Ovary (tissue), 10 donors: ENCODE measurements at places on chromosomes 1 and 21. TPM values are rescaled to one million over a fixed set of nuclear protein-coding genes. Genes with fewer than 3 reads are reported as not detected.

GRCh38 chr1:18384059-18384458 lies 96.7 kb upstream of the KLHDC7A start:
- peaks cover 10% of the 10 kb centered on the region for H3K4me1 ChIP-seq
- no peaks in the 10 kb centered on the region for H3K36me3 ChIP-seq
- H3K27me3 ChIP-seq, result no peaks in the 10 kb centered on the region
- DNase-seq, result peak; percentile 14

DNA sequence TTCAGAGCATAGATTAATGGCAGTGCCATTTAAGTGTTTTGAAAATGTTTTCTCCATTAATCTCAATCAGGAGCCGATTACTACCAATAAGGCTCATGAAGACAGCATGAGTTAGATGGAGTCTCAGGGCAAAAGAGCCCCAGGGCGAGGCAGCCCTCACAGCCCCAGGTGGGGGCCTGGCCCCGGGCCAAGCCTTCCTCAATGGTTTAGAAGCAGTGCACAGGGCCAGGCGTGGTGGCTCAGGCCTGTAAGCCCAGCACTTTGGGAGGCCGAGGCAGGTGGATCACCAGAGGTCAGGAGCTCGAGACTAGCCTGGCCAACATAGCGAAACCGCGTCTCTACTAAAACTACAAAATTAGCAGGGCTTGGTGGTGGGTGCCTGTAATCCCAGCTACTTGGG lies 348.1 kb upstream of the VAMP3 start:
- no peaks in the 10 kb centered on the region for H3K36me3 ChIP-seq
- no peak for DNase-seq
- no peaks in the 10 kb centered on the region for H3K4me1 ChIP-seq
- H3K27ac ChIP-seq, result no peak overlapping the region

GRCh38 chr1:2318314-2319278 lies 72.8 kb downstream of the MORN1 start:
- peaks cover 30% of the 10 kb centered on the region for H3K4me1 ChIP-seq
- H3K4me3 ChIP-seq, result no peak overlapping the region
- H3K27ac ChIP-seq, result no peak overlapping the region
- H3K36me3 ChIP-seq, result no peaks in the 10 kb centered on the region
- no peak for DNase-seq

DNA sequence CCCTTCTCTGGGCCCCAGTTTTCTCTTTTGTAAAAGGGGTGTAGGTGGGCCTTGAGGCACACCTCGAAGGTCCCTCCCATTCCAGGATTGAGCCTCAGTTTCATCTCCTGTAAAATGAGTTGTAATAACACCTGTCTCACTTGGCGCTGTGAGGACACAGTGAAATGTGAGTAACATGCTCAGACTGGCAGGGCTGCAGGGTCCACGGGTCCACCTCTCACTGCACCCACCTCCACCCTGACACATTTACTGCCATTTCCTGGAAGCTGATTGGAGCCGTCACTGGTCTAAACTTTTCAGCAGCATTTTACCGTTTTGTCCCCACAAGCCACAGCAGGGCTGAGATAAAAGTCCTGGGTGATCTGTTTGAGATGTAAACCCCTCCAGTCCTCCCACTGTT lies 398.0 kb downstream of the PTPRU start:
- H3K27ac ChIP-seq, result no peak overlapping the region
- H3K4me1 ChIP-seq, result no peaks in the 10 kb centered on the region
- no peak overlapping the region for H3K4me3 ChIP-seq
- no peak for DNase-seq
- no peaks in the 10 kb centered on the region for H3K36me3 ChIP-seq

DNA sequence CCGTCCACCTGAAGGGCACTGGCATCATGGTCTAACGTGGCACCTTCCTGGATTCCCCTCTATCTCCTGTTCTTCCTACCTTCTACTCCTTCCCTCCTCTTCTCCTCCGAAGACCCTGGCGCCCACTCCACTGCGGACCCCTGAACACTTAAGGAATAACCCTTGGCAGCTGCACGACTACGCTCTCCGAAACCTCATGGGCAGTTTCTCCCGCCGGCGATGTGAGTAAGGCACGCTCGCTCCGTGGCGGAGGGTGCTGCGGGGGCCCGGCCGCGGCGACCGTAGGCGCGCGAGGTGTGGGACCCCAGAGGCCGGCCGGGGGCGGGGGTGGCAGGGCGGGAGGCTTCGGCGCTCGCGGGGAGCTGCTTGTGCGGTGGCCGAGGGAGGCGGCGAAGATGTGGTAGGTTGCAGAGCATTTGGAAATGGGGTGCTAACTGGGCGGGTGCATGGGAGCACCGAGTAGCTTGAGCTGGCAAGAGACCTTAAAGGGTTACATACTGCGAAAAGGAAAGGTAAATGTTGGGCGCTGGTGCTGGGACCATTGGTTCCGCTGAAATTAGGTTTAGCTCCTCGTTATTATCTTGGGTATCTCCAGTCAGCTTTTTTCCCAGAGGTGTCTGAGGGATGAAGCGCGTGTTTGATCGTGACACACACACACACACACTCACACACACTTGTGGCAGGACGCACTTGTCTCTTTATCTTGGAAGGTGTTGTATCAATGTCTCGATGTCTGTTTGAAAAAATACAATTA lies 876 bp downstream of the LRRC7 start:
- H3K27ac ChIP-seq, result no peak overlapping the region
- peaks cover 7% of the 10 kb centered on the region for H3K4me1 ChIP-seq
- no peaks in the 10 kb centered on the region for H3K27me3 ChIP-seq
- H3K4me3 ChIP-seq, result peak overlapping the region; percentile 24
- peak; percentile 9 for DNase-seq

DNA sequence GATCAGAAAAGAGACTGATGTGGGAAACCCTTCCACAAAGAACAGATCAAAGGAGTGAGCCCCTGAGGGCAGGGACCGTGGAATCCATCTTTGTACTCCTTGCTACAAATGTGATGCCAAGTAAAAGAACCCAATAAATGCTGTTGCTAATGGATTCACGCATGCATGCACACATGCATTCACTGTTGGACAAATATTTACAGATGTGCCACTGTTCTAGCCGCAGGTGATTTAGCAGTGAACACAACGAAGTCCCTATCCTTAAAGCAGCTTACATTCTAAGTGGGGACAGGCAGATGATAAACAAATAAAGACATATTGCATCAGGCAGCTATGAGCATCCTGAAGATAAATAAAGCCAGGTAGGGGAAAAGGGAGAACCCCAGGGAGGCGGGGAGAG lies 67.8 kb downstream of the ITPKB start:
- H3K27ac ChIP-seq, result no peak overlapping the region
- no peak for DNase-seq
- no peaks in the 10 kb centered on the region for H3K27me3 ChIP-seq
- peaks cover 11% of the 10 kb centered on the region for H3K4me1 ChIP-seq
- no peak overlapping the region for H3K4me3 ChIP-seq
- no peaks in the 10 kb centered on the region for H3K36me3 ChIP-seq

DNA sequence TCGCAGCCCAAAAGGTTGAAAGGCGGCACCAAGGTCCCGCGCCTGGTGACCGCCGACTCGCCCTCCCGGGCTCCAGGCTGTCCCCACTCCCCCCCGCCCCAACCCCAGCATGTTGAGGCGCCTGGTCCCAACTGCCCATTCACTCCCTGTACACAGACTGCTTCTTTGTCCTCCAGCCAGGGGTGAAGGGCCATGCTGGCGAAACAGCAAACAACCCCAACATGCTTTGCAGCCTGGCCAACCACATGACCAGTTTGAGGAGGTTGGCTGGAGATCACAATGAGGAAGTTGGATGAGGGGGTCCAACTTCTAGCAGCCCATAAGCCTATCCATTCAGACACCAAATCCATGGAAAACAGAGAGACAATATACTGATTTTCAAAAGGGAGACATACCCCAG lies 13.5 kb downstream of the PDE9A start:
- peaks cover 5% of the 10 kb centered on the region for H3K4me1 ChIP-seq
- H3K27me3 ChIP-seq, result no peaks in the 10 kb centered on the region
- no peak overlapping the region for H3K4me3 ChIP-seq
- no peak for DNase-seq

- H3K4me1 ChIP-seq, result no peaks in the 10 kb centered on the region
- no peak for DNase-seq
These were observed 359.4 kb downstream of the NPHP4 start for GRCh38 chr1:5632814-5633213.

GRCh38 chr1:9321480-9321849 lies 28.8 kb downstream of the SPSB1 start:
- no peaks in the 10 kb centered on the region for H3K36me3 ChIP-seq
- H3K4me1 ChIP-seq, result peaks cover 50% of the 10 kb centered on the region
- H3K27me3 ChIP-seq, result no peaks in the 10 kb centered on the region
- DNase-seq, result no peak
- no peak overlapping the region for H3K4me3 ChIP-seq

DNA sequence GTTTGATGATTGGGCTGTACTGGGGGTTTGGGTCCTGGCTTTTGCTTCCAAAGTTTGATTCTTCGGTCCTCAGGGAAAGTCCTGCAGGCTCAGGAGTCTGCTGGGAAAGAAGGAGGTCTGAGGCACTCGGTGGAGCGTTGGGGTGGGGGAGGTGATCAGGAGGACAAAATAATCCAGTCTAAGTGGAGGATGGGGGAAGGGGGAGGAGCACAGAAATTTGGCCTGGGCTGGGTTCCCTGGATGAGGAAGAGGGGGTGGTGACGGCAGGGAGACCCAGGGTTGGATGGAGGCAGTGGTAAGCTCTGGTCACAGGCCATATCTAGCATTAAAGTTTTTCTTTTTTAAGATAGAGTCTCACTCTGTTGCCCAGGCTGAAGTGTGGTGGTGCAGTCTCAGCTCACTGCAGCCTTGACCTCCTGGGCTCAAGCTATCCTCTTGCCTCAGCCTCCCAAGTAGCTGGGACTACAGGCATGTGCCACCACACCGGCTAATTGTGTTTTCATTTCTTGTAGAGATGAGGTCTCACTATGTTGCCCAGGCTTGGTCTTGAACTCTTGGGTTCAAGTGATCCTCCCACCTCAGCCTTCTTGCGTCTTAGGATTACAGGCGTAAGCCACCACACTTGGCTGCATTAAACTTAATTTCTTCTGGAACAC lies 6.8 kb downstream of the SH2D2A start:
- H3K36me3 ChIP-seq, result no peaks in the 10 kb centered on the region
- no peak for DNase-seq
- peaks cover 12% of the 10 kb centered on the region for H3K4me1 ChIP-seq
- no peak overlapping the region for H3K4me3 ChIP-seq

DNA sequence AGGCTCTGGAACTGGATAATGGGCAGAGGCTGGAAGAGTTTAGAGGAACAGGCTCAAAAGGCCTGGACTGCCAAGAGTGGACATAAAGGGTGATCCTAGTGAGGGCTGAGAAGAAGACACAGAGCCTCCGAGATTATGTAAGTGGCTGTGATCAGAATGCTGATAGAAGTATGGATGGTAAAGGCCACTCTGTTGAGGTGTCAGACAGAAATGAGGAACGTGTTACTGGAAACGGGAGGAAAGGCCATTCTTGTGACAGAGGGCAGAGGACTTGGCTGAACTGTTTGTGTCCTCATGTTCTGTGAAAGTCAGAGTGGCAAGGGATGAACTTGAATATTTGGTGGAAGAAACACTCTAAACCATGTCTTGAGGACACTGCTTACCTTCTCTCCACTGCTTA lies 6.7 kb upstream of the ABCG1 start:
- no peak overlapping the region for H3K27ac ChIP-seq
- H3K4me3 ChIP-seq, result no peak overlapping the region
- no peaks in the 10 kb centered on the region for H3K4me1 ChIP-seq
- H3K36me3 ChIP-seq, result no peaks in the 10 kb centered on the region
- no peak for DNase-seq
- no peaks in the 10 kb centered on the region for H3K27me3 ChIP-seq

DNA sequence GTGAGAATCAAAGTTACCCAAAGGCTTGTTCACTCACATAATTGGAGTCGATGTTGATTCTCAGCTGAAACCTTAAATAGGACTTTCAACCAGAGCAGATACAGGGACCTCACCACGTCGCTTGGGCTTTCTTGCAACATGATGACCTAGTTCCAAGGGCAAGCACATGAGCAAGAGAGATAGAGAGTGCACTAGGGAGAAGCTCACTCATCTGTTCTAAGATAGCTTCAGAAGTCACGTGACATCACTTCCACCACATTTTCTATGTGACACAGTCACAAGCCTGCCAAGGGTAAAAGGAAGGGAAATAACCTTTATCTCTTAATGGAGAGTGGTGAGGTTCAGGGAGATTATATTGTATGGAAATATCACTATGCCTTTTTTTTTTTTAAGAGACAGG lies 470.1 kb upstream of the PLXNA2 start:
- H3K4me3 ChIP-seq, result no peak overlapping the region
- no peaks in the 10 kb centered on the region for H3K27me3 ChIP-seq
- H3K27ac ChIP-seq, result no peak overlapping the region
- H3K4me1 ChIP-seq, result no peaks in the 10 kb centered on the region
- H3K36me3 ChIP-seq, result no peaks in the 10 kb centered on the region

DNA sequence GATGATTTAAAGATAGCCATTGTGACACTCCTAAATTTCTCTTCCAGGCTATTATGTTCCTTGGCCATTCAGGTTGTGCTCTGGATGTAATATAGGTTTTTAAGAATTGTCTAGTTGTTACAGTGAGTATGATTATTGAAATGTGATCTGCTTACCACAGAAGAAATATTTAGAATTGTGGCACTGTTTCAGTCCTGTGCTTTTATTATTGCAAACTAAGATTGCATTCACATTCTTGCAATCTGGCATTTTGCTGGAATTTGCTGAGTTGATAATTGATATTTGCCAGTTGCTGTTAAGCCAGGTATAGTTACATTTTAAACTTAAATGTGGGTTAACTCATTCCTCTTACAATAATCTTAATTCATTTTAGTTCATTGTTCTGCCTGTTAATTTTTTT lies 22.3 kb downstream of the EXO1 start:
- H3K4me1 ChIP-seq, result no peaks in the 10 kb centered on the region
- H3K27ac ChIP-seq, result no peak overlapping the region
- no peak overlapping the region for H3K4me3 ChIP-seq
- DNase-seq, result no peak
- no peaks in the 10 kb centered on the region for H3K27me3 ChIP-seq
- no peaks in the 10 kb centered on the region for H3K36me3 ChIP-seq

DNA sequence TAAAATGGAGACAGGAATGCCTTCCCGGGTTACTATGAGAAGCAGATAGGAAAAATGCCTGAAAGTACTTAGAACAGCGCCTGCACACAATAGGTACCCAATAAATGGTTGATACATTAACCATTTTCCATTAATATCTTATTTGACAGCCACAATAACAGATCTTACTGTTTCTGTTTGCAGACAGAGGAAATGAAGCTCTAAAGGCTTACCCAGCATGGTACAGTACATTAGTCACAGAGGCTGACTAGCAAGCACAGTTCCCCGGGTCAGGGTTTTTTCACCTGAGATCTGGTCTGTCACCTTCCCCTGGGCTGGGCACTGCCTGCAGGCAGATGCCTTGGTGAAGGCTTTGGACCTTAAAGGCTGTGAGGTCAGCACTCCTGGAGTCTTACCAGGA lies 2.9 kb downstream of the TRIM63 start:
- DNase-seq, result no peak
- no peak overlapping the region for H3K4me3 ChIP-seq
- H3K27me3 ChIP-seq, result no peaks in the 10 kb centered on the region
- no peaks in the 10 kb centered on the region for H3K4me1 ChIP-seq
- H3K36me3 ChIP-seq, result no peaks in the 10 kb centered on the region

GRCh38 chr1:36258960-36259344 lies 34.7 kb downstream of the THRAP3 start:
- no peak for DNase-seq
- H3K4me1 ChIP-seq, result peaks cover 4% of the 10 kb centered on the region
- H3K27ac ChIP-seq, result no peak overlapping the region

Gene OR14K1
- total RNA-seq, result not detected

Gene AMY1C
- 0.40 TPM for total RNA-seq

Gene PLEKHM2
- 28.5 TPM for total RNA-seq

Gene CD5L
- not detected for total RNA-seq

Gene OR2L2
- not detected for total RNA-seq

Gene OLFML2B
- total RNA-seq, result 5.1 TPM

Gene AXDND1
- not detected for total RNA-seq
